ENCODE measurements at places on chromosomes 2 and 18.

DNA sequence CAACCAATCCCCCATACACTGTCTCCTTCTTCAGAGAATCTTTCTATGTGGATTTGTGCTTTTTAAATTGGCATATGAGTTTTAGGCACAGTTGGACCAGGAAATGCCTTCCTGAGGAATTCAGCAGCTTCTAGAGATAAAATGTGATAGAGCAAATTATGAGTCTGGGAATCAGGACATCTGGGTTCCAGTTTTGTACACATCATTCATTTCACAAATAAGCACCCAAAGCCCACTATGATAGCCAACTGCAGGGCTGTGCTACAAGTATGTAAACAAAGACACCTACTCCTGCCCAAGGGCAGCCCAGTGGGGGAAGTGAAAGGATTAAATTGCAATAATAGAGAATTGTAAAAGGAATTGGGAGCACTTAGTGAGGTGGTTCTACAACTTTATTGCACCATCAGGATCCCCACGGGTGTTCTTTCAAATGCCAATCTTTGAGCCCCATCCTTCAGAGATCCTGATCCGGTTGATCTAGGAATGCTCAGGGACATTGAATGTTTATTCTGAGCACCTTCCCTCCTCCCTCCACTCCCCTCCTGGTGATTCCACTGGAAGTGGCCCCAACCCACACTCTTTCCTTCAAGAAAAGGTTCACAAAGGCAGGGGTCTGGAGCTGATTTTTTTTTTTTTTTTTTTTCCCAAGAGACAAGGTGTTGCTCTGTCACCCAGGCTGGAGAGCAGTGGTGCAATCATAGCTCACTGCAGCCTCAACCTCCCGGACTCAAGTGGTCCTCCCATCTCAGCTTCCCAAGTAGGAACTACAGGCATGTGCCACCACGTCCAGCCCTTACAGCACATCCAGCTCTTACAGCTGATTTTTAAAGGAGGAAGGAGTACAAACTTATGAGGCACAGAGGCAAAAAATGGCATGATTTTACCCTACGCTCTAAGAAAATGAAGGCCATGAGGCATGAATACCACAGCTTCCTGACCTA lies 11.1 kb upstream of the KCMF1 start:
- no peak for DNase-seq

GRCh38 chr2:181784556-181784955 lies 104.2 kb upstream of the NEUROD1 start:
- DNase-seq, result peak; percentile 80

DNA sequence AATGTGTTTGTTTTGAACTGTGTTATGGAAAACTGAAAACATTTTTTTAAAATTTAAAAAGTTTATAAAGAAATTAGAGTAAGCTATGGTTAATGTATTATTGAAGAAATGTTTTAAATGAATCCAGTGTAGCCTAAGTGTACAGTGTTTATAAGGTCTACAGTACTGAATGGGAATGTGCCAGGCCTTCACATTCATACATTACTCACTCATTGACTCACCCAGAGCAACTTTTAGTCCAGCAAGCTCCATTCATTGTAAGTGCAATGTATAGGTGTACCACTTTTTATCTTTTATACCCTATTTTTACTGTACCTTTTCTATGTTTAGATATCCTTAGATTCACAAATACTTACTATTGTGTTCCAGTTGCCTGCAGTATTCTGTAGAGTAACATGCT lies 215.1 kb upstream of the THUMPD2 start:
- peak; percentile 36 for DNase-seq

DNA sequence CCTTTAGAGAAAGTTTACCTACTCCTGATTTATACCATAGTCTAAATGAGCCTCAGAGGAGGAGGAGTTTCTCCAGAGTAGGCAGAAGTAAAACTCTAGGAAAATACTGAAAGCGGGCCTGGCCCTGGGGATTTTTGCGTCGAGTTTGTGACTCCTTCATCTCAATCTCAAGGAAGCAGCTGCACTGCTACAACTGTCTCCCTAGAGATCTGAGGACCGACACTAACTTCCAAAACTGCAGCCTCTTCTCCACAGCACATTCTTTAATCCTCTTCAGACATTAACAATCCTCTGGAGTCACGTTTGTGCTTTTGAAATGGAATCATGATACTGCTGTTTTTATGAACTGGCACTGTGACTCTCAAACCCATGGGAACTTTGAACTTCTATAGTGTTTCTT lies 281.4 kb downstream of the KCNS3 start:
- no peak for DNase-seq

GRCh38 chr2:240851078-240851991 lies 17.3 kb upstream of the AGXT start:
- DNase-seq, result no peak

DNA sequence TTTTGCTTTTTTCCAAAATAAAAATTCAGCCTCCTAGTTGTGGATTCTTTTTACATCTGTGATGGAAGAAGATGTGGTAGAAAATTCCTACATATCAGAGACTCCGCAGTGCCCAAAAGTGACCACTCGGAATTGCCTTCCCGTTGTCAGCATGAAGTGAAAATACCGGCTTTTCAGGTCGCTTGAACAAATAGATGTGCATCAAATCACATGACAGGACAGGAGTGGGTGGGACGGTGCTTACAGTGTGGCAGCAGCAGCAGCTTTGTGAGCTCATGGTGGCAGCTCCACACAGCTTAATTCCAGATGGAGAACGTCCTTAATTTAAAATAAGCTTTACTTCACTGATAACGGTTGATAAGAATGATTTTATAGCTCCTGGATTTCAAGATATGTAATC lies 20.3 kb downstream of the SALL3 start:
- no peak for DNase-seq

- DNase-seq, result no peak
Observed at GRCh38 chr18:43236921-43237320, 40.4 kb downstream of the SYT4 start.

GRCh38 chr18:74256190-74256589 lies 35.6 kb downstream of the CYB5A start:
- DNase-seq, result no peak

DNA sequence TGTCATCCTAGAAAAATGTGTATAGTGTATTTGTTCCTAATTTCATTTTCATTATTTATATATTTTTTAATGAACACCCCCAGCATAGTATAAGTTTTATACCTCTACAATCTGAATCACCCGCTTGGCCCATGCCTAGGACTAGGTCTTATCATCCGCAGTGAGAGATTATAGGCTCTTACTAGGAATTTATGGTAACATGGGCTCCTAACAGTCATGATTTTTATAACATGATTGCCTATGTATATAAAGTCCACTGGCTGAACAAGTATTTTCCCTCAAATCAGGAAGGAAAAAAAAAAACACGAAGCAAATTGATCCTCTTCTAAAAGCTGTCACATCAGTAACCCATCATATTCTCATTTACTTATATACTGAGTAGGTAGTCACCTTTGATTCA lies 666.1 kb upstream of the NRXN1 start:
- no peak for DNase-seq

DNA sequence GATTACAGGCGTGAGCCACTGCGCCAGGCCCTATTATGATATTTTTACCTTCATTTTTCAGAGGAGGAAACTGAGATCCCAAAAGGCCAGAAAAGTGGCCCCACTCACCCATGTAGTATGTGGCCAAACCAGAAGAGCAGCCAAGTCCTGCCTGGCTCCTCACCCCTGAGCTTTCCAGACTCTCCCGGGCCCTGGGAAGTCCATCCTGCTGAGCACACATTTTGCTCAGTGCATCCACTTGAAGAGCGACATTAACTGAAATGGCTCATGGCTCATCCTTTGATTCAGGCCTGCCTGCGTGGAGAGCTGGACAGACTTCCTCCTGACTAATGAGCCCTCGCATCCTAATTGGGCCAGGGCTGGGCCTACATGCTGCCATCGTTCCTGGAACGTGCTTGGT lies 9.5 kb upstream of the NGEF start:
- DNase-seq, result no peak

All from retinal pigment epithelial cell (primary cell).